ENCODE measurements at places on chromosomes 6 and 20.

- DNase-seq: no peak
These were observed 69.5 kb upstream of the FOXQ1 start for GRCh38 chr6:1242446-1242845.

GRCh38 chr6:80767808-80768207 is 661.3 kb downstream of the BCKDHB start:
- no peak for DNase-seq

- DNase-seq: no peak
These were observed 49.3 kb downstream of the EBF4 start for GRCh38 chr20:2741881-2742280.

- DNase-seq: no peak
These were observed 57.7 kb downstream of the ZDHHC14 start for GRCh38 chr6:157438611-157439111.

DNA sequence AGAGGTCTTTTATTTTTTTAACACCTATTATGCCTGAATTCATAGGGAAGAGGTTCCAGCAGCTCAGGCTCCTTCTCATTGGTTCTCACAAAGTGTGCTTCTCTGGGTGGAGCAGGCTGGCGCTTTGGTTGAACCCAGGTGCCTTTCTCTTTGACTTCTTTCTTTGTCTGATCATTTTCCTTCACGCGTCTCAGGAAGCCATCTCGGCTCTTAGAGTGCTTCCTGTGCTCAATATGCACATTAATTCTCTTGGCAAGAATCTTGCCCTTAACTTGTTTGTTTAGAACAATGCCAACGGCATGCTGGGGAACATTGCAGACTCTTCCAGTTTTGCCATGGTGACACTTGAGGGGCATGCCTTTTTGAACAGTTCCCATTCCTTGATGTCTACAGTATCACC is 44.2 kb upstream of the RNF24 start:
- DNase-seq: no peak

GRCh38 chr6:81023007-81023582 is 729.4 kb downstream of the TENT5A start:
- no peak for DNase-seq

GRCh38 chr6:143375022-143375585 is 75.4 kb downstream of the ADAT2 start:
- no peak for DNase-seq

DNA sequence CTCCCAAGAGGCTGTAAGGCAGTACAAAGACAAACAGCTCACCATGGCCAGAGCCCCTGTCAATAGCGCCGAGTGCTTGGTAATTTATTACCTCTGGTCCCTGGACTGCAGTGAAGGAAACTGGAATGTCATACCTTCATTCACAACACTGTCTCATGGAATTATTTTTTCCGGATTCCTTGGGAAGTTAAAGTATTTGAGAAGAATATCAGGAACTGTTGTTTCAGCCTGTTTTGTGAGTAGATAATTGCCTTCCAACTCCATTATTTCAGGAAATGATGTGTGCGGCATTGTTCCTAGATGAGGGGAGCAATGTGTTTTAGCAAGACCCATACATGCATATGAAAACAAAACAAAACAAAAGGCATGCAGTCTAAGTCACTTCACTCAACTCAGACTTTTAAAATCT is 64.0 kb downstream of the BLOC1S5 start:
- no peak for DNase-seq

DNA sequence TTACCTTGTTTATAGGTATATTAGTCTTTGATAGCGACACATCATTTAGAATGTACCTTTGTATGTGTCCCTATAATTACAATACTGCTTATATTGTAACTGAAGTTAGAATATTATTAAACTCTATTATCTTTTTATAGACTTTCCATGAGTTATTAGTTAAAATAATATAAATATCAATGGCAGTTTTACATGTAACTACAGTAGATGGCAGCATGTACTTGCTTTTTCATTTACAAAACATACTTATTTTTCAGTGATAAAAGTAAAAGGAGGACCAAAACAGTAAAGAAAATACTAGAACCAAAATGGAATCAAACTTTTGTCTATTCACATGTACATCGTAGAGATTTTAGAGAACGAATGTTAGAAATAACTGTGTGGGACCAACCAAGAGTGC is 364.3 kb downstream of the RIMS1 start:
- no peak for DNase-seq

DNA sequence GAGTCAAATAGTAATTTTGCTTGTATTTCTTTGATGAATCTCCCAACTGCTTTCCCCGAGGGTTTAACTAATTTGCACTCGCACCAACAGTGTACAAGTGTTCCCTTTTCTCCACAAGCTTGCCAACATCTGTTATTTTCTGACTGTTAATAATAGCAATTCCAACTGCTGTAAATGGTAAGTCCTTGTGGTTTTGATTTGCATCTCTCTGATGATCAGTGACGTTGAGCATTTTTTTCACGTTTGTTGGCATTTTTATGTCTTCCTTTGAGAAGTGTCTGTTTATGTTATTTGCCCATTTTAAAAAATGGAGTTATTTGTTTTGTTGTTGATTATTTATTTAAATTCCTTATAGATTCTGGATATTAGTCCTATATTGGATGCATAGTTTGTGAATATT is 399.8 kb upstream of the MAN1A1 start:
- no peak for DNase-seq

DNA sequence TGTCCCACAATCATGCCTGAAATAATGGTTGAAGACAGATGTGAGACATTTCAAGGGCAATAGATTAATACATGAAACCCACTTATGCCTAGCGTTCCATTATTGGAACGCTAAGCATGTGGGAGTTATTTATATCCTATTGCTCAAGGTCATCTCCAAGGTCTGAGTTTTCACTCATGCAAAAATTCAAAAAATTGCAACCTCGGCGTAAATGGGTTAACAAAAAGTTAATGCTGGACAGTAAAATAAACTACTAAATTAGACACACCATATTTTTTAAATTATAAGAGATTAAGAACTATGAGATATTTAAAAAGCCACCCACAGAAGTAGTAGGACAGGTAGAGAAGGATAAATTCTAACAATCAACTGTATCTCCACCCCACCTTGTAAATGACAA is 98.4 kb downstream of the ESR1 start:
- no peak for DNase-seq

- no peak for DNase-seq
These were observed 46.6 kb upstream of the CCDC167 start for GRCh38 chr6:37546141-37546871.

DNA sequence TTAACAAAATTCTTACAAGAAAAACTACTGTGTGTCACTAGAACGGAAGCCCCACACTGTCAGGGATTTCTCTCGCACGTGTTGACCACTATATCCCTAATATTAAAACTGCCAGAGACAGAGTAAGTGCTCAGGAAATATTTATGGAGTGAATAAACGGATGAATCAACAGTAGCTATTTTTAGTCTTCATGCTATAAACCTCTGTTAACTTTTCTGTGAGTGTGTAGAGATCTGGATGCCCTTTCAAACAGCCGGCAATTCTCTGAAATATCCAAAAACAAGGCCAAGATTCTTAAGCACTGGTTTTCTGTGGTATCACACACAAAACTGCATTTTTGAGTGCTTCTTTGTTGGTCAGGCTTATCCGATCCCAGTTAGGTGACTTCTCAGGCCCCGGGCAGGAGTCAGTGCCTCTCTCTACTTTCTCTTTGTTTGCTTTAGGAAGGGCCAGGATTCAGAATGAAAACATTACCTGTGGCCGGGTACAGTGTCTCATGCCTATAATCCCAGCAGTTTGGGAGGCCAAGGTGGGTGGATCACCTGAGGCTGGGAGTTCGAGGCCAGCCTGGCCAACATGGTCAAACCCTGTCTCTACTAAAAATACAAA is 15.7 kb downstream of the ATP9A start:
- DNase-seq: no peak

DNA sequence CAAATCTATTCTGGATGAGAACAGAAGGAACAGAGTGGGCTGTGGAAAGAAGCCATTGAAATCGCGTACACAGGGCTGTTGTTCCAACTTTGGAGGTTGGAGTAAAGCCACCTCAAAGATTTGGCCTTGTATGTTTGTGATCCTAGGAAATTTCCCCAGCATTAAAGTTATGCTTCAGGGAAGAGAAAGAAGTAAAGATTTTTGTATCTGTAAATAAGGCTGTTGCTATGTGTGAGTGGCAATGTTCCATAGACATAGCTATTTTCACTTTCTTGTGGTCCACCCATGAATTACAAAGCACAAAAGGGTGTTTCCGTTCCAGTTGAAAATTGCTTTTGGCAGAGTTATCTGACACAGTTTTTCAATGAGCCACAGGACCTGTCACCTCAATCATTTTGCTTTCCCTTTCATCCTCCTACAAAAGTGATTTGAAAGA is 321.3 kb downstream of the TFAP2B start:
- no peak for DNase-seq

DNA sequence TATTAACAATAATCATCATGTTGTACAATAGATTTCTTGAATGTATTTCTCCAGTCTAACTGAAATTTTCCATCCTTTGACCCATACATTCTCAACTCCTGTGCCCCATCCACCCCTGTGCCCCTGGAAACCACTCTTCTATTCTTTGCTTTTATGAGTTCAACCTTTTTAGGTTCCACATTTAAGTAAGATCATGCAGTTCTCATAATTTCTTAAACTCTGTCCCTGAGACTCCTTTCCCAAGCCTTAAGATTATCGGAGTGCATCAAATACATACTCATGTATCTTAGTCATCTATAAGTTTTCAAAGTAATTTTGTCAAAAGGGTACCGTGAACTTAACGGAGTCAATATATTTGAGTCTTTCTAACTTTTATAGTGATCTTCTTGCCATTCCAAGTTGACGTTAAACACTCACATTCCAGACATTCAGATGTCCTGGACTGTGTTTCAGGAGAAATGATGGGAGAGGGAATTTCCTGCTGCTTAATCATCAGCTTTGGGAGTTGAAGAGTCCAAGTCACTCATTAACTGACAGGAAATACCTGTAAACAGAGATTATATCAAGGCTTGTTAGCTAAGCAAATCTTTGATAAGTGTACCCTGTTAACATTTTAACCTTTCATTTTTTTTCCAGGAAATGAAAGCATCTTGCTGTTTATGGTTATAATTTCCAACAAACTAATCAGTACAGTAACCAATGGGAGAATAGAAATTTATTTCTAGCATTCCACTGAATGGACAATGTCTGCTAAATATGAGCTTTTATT is 73.3 kb downstream of the ADGRG6 start:
- no peak for DNase-seq

DNA sequence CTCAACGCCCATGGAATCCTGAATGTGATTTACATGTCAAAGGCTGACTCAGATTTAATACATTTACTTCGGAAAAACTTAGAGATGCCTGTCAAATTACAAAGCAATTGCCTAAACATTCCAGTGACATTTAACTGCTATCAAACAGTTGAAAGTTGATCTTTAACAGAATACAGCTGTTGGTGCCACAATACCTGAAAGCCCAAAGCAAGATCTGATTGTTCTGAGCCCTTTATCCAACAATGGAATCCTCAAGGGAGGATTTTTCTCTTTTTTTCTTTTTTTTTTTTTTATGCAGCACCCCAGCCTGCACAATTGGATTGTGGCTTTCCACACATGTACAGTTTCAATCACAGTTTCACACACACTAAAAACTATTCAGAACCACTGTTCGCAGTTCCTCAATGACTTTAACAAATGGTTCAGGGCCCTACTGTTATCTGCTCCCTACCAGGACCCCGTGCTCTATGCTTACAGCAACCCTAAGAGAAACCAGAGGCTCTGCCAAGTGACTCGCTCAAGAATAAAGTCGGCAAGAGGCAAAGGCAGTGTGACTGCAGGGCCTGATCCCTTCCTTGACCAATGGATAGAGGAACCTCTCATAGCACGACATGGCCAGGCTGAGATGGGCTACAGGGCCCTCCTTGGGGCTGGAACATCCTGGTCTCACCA is 33.3 kb downstream of the EPB41L2 start:
- no peak for DNase-seq

DNA sequence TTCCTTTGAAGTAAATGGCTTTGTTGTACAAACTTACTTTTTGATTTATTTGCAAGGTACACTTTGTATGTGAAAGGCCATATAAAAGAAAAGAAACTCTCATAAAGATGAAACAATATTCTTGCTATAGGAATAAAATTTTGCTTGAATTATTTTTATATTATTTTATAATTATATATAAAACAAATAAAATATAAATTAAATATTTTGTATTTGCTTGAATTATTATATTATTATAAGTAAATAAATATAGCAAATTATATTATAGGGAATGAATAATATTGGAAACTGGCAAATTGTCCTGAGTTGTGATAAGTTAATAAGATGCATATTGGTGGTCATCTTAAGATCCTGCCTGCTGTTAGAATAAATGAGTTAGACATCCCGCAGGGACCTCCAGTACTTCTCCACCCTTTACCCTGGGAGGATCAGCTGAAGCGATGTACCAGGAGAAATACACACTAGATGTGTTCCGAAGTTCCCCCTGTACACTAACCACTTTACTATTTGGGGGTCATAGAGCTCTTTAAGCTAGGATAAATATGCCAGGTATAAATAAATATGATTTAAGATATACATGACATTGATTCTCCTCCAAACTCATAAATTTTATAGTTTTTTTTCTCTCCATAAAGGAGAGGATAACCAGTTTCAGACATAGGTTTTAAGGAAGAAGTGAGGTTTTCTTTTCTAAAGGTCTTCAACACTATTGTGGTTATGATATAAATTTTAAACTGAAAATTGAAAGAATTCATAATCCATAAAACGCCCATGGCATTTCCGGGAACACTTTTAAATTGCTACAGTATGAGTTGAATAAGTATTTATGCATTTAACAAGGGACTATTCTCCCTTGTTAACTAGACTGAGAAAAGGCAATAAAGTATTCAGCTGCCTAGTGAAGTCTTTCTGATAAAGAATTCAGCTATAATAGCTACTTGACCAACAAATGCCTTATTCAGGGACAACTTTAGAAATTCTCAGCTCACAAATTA is 486.3 kb upstream of the MARCKS start:
- DNase-seq: no peak

DNA sequence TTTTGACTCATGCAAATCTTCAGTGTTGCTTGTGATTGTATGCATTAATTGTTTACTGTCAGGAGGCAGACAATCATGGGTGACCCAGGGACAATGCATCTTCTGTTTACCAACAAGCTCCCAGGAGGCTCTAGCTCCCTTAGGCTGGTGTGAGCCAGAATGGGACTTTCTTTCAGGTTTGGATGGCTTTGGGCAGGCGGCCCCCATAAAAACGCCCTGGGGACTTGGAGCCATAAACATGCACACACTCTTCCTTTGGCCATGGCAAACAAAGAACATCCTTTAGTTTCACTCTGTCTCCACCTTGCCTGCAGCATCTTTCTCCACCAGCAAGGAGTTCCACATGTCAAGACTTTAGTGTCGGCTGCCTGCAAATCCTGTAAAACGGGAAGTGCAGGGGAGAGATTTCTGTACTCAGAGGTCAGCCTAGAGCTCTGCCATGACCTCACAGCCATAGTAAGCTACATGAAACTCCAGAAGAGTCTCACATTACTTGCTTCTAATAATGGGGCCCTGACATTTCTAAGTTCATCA is 127.6 kb downstream of the MAP3K7 start:
- no peak for DNase-seq

- DNase-seq: no peak
These were observed 16.6 kb downstream of the TGM2 start for GRCh38 chr20:38148328-38149102.

Measured in osteocyte (in vitro differentiated cells).